ENCODE measurements at places on chromosomes 1 and 21. TPM values are rescaled to one million over a fixed set of nuclear protein-coding genes. Genes with fewer than 3 reads are reported as not detected.
A peak's percentile ranks its signal among the peaks of the same experiment; 100 is the strongest.

DNA sequence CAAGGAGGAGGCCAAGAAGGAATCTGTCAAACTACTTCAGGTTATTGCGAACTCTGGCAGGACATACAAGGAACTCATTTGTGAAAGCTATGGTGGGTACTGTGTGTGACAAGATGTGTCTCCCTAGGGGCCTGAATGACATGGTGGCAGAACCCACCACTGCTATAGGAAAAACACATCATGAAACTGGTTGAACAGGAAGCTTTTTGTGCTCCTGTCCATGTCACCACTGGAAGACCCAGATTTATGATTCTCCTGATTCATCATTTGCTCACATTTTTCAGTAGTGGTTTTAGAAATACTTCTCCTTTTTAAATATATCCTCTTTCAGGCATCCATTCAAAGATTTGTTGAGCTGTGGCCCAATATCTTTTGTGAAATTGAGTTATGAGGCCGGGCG is 23.6 kb downstream of the ARMH1 start:
- H3K4me3 ChIP-seq = no peak overlapping the region
- no peaks in the 10 kb centered on the region for H3K36me3 ChIP-seq
- H3K27me3 ChIP-seq = no peaks in the 10 kb centered on the region
- no peak overlapping the region for H3K27ac ChIP-seq
- H3K4me1 ChIP-seq = no peaks in the 10 kb centered on the region

The BRDT gene
- not detected for total RNA-seq

- no peaks in the 10 kb centered on the region for H3K36me3 ChIP-seq
- no peak overlapping the region for H3K4me3 ChIP-seq
- H3K27me3 ChIP-seq = no peaks in the 10 kb centered on the region
- no peak for DNase-seq
Observed at GRCh38 chr1:79469139-79469538, 462.6 kb upstream of the ADGRL4 start.

GRCh38 chr1:209580577-209580976 is 2.9 kb upstream of the CAMK1G start:
- H3K27me3 ChIP-seq = no peaks in the 10 kb centered on the region
- no peak overlapping the region for H3K27ac ChIP-seq
- DNase-seq = no peak
- H3K4me3 ChIP-seq = no peak overlapping the region

The AMPD1 gene
- total RNA-seq = 0.19 TPM

- no peaks in the 10 kb centered on the region for H3K4me1 ChIP-seq
- H3K27ac ChIP-seq = no peak overlapping the region
- peaks cover 61% of the 10 kb centered on the region for H3K27me3 ChIP-seq
- H3K36me3 ChIP-seq = no peaks in the 10 kb centered on the region
- no peak for DNase-seq
Observed at GRCh38 chr1:214101246-214101645, 113.5 kb downstream of the PROX1 start.

GRCh38 chr1:198333744-198334143 is 176.9 kb downstream of the NEK7 start:
- no peaks in the 10 kb centered on the region for H3K4me1 ChIP-seq
- no peaks in the 10 kb centered on the region for H3K36me3 ChIP-seq
- DNase-seq = no peak
- no peaks in the 10 kb centered on the region for H3K27me3 ChIP-seq

GRCh38 chr1:20720631-20721091 is 2.9 kb upstream of the KIF17 start:
- H3K4me1 ChIP-seq = no peaks in the 10 kb centered on the region
- no peaks in the 10 kb centered on the region for H3K36me3 ChIP-seq
- H3K27me3 ChIP-seq = no peaks in the 10 kb centered on the region
- DNase-seq = no peak

GRCh38 chr1:164423136-164423535 is 135.8 kb upstream of the PBX1 start:
- no peak for DNase-seq
- no peaks in the 10 kb centered on the region for H3K36me3 ChIP-seq
- H3K4me1 ChIP-seq = no peaks in the 10 kb centered on the region
- no peak overlapping the region for H3K27ac ChIP-seq

The ZNF496 gene
- 30.2 TPM for total RNA-seq

DNA sequence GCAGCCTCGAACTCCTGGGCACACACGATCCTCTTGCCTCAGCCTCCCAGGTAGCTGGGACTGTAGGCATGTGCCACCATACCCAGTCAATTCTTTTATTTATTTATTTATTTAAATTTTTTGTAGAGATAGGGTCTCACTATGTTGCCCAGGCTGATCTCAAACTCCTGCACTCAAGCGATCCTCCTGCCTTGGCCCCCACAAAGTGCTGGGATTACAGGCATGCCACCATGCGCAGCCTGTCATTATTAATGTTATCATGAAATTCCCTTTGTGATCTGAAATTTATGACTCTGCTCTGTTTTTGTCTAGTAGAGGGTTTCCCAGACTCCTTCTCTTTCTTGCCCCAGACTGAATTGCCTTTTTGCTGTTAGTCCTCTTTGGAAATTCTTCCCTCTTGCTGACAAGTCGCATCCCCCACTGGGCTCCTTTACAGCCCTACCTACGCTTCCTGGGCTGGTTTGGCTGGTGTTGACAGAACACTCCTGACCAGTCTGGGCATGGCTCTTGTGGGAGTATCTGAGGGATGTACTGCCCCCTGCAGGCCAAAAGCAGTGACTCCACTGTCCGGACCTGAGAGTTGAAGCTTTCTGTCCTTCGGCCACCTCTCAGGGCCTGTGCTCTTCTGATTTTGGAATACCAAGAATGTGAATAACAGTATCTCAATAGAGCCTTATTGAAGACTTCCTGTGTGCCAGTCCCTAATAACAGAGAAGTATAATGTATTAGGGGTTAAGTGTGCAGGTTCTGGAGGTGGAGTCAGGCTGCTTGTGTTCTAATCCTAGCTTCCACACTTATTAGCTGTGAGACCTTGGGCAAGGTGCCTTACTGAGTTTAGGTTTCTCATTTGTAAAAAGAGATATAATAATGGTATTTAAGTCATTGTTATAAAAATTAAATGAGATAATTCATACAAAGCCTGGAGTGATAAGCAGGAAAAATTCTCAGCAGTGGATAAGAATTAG is 28.2 kb downstream of the TCEANC2 start:
- H3K4me1 ChIP-seq = no peaks in the 10 kb centered on the region
- H3K4me3 ChIP-seq = no peak overlapping the region
- H3K36me3 ChIP-seq = no peaks in the 10 kb centered on the region
- DNase-seq = peak; percentile 67

DNA sequence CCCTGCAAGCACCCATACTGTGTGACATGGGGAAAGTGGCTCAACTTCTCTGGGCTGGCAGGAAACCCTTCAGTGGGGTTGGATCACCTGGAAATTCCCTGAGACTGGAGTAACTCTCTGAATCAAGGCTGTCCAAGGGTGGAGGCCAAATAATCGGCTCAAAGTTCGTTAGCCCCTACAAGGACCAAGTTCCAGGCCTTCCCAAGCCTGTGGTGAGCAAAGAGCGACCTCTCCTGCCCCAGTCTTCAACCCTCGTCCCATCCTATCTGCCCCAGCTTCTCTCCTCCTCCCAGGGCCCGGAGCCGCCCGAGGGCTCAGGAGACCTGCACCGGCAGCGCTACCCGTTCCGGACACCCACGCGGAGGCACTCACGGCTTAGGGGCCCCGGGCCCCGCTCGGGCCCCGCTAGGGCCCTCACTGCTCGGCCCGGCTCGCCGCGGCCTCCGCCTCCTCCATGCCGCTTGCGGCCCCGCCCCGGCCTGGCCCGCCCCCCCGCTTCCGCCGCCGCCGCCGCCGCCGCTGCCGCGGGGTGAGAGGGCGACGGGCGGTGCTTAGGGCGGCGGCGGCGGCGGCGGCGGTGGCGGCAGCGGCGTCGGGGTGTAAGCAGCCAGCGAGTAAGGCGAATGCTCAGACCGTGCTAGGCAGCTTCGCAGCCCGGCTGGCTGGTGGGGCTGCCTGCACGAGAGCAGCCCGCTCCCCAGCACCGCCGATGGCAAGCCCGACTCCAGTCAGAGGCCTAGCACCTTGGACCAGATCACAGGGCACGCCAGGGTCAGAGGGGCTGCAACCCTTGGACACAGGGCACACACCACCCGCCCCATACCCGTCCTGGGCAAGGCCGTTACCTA is at the start of gene POMGNT1:
Gene POMGNT1 (minus strand): TSS at position 471 of the 848 bp plus-strand sequence. CDS start 613 bp downstream, outside the sequence.
- no peaks in the 10 kb centered on the region for H3K27me3 ChIP-seq
- peak within 1 kb of the TSS; percentile 84 for H3K27ac ChIP-seq
- H3K4me3 ChIP-seq = peak within 1 kb of the TSS; percentile 78
- H3K36me3 ChIP-seq = peaks cover 12% of the 10 kb centered on the region
- peak; percentile 81 for DNase-seq
- peaks cover 8% of the 10 kb centered on the region for H3K4me1 ChIP-seq

The SLC26A9 gene
- total RNA-seq = not detected

DNA sequence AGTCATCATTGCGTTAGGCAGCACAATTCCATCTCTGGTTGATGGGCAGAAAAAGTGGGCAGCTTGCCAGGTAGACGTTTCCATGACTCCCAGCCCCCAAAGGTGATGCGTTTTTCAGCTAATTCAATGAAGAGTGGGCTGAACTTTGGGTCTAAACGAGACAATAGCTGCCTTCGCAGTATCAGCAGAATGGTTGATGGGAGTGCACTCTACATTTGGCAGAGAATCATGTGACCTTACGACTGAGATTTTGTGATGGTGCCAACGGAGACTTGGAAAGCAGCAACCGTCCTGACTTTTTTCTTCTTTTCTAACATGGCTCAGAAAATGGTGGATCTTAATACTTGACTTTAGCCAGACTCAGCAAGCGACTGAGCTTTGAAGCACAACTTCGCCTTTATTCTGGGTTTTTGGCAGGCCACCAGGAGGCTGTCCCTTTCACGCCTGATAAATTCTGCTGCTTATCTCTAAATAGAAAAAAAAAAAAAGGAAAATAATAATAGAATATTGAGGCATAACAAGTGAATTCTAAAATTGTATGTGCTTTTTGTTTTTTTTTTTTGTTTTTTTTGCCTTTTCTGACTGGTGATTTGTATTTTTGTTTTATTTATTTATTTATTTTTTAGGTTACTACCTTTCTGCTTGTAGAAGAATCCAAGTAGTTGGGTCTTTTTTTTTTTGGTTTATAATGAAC is 804.8 kb downstream of the USP25 start:
- no peaks in the 10 kb centered on the region for H3K27me3 ChIP-seq
- H3K4me3 ChIP-seq = peak overlapping the region; percentile 53
- H3K36me3 ChIP-seq = no peaks in the 10 kb centered on the region
- DNase-seq = peak; percentile 9
- H3K4me1 ChIP-seq = peaks cover 6% of the 10 kb centered on the region

- no peak overlapping the region for H3K27ac ChIP-seq
- H3K36me3 ChIP-seq = no peaks in the 10 kb centered on the region
- DNase-seq = peak; percentile 62
- H3K4me1 ChIP-seq = no peaks in the 10 kb centered on the region
- no peak overlapping the region for H3K4me3 ChIP-seq
Observed at GRCh38 chr1:19661721-19662228, 2.9 kb upstream of the HTR6 start.

The PLA2G2F gene
- not detected for total RNA-seq

- no peaks in the 10 kb centered on the region for H3K4me1 ChIP-seq
- H3K36me3 ChIP-seq = no peaks in the 10 kb centered on the region
- H3K27me3 ChIP-seq = no peaks in the 10 kb centered on the region
- H3K27ac ChIP-seq = no peak overlapping the region
- H3K4me3 ChIP-seq = no peak overlapping the region
Observed at GRCh38 chr1:11787251-11787803, 18.4 kb downstream of the MTHFR start.

DNA sequence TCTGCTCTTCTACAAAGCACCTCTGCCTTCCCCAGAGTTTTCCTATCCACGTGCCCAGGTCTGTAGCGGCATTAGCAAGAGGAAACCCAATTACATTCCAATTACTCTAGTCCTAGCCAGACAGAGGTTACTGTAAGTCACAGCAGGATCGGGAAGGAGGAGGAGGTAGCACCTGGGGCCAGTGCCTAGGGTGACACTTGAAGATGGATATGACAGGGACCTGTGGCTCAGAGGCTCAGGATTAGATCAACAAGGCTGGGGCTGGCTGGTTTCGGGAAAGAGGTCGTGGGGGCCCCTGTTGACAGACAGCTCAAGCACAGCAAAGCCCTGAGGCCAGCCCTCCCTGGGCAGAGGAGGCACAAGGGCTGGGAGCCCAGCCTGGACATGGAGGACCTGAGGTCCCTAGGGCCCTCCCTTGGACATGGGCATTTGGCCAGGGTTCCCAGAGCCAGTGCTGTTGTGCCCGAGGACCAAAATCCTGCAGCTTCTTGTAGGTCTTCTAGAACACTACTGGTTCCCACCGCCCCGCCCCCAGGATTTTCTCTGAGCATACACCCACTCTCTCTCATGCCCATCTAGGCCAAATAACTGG is 3.0 kb upstream of the HCRTR1 start:
- H3K4me1 ChIP-seq = peaks cover 11% of the 10 kb centered on the region
- H3K36me3 ChIP-seq = no peaks in the 10 kb centered on the region
- no peak overlapping the region for H3K27ac ChIP-seq
- H3K27me3 ChIP-seq = peaks cover 9% of the 10 kb centered on the region

The SLC6A17 gene
- not detected for total RNA-seq

GRCh38 chr1:210288116-210288515 is 40.6 kb upstream of the HHAT start:
- no peaks in the 10 kb centered on the region for H3K36me3 ChIP-seq
- H3K27me3 ChIP-seq = no peaks in the 10 kb centered on the region
- peaks cover 31% of the 10 kb centered on the region for H3K4me1 ChIP-seq

DNA sequence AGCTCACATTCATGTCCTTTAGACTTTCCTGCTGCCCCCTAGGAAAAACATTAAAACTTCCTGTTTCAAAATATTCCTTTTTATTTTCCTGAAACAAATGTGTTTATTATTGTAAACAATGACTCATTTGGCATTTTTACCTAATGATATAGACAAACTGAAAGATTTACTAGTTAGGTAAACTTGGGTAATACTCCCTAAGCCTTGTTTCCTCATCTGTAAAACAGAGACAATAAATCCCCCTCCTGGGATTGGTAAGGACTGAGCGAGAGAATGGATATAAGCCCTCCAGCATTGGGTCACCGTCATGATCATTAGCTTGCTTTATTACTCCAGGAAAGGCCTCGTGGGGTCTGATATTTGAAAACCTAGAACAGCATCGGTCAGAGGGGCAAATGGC is 59.8 kb downstream of the LPAR3 start:
- DNase-seq = no peak
- H3K27me3 ChIP-seq = no peaks in the 10 kb centered on the region
- H3K27ac ChIP-seq = no peak overlapping the region
- no peaks in the 10 kb centered on the region for H3K36me3 ChIP-seq
- H3K4me1 ChIP-seq = no peaks in the 10 kb centered on the region

- H3K36me3 ChIP-seq = no peaks in the 10 kb centered on the region
- H3K4me3 ChIP-seq = no peak overlapping the region
- H3K27ac ChIP-seq = no peak overlapping the region
- peaks cover 14% of the 10 kb centered on the region for H3K27me3 ChIP-seq
- no peak for DNase-seq
- no peaks in the 10 kb centered on the region for H3K4me1 ChIP-seq
Observed at GRCh38 chr1:165960136-165960535, 132.7 kb downstream of the UCK2 start.
